Skin of body (tissue), 3 donors: ENCODE measurements at places on chromosomes 3 and 15.

GRCh38 chr3:79368403-79368802 lies 399.4 kb downstream of the ROBO1 start:
- DNase-seq = no peak

- no peak for DNase-seq
Observed at GRCh38 chr3:64023861-64024223, 548 bp upstream of the PSMD6 start.

GRCh38 chr3:191372122-191372521 lies 41.8 kb upstream of the UTS2B start:
- DNase-seq = no peak

DNA sequence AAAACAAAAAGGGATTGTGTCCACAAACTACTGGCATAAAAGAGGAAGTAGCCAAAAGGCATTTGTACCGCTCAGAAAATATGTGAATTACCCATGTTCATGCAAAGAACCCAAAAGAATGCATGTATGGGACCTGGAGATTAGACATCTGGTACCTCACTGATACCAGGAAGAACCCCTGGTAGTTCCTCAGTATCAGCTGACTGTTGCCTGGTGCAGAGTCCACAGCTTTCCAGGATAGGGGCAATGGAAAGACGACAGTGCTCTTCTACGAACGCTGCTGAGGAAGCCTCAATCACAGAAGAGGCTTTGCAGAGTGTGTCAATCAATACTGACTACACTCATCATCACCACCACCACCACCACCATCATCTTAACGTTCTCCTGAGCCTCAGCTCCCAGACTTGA lies 63.3 kb downstream of the ATP8B4 start:
- no peak for DNase-seq

DNA sequence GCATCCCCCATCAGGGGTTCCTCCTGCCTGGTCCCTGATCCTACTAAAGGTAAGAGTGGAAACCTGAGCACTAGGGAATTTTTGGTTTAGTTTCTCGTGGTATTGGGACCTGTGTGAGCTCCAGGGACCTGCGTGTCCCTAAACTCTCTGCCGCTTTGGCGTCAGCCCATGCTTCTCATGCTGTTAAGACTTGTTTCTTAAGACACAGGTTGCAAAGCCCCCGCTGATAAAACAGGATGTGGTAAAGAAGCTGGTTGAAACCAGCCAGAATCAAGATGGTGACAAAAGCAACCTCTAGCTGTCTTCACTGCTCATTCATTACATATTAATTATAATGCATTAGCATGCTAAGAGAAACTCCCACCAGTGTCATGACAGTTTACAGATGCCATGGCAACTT lies 64.6 kb downstream of the LYZL4 start:
- no peak for DNase-seq

DNA sequence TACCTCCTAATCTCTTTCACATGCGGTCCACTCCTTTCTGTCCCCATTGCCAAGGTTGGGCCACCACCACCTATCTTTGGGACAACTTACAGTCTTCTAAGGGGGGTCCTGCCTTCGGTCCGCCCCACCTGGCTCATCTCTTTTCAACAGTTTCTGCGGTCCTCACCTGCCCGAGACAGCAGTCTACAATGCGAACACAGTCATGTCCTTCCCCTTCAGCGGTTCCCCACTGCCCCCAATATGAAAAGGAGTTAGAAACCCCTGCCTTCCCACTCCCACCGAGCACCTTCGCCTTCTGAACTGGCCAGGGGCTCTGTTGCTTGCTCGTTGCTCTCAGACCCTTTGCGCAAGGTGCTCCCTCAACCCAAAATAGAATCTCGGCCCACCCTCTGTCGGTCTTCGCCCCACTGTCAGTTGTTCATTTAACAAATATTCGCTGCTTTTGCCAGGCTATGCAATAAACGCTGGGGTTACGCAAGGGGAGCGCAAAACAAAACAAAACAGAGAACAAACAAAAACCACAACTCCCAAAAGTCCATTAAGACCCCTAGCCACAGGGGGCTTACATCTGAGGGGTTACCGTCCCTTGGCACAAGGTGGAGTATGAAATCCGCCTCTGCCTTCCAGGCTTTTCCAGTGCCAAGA lies 611 bp upstream of the FANCI start:
- peak; percentile 67 for DNase-seq

- peak; percentile 30 for DNase-seq
Observed at GRCh38 chr15:69526081-69527061, 73.8 kb downstream of the RPLP1 start.

GRCh38 chr15:75928680-75929608 lies 25.3 kb downstream of the FBXO22 start:
- no peak for DNase-seq

DNA sequence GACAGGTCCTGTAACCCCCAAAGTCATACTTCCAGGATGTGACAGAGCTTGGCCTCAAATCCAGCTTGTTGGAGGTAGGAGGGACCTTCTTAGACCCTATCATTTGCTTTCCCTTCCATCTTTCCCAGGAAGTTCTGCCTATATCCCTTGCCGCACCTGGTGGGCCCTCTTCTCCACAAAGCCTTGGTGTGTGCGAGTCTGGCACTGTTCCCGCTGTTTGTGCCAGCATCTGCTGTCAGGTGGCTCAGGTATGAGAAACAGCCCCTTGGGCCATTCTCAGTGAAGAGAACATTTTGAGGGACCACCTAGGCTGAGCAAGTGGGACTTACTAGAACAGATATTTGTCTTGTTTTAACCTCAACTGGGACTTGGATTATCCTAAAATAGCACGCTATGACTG lies 1.3 kb downstream of the IL17RE start:
- DNase-seq = no peak

DNA sequence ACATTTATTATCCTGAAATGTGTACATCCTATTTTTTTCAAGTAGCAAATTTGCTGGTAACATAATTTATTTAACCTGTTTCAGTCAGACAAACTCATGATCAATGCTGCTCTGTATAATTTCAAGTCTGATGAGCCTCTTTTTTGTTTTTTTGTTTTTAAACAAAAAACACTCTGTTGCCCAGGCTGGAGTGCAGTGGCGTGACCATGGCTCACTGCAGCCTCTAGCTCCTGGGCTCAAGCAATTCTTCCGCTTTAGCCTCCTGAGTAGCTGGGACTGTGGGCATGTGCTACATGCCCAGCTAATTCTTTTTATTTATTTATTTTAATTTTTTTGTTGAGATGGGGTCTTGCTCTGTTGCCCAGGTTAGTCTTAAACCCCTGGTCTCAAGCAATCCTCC lies 40.1 kb upstream of the CAPN3 start:
- DNase-seq = no peak

DNA sequence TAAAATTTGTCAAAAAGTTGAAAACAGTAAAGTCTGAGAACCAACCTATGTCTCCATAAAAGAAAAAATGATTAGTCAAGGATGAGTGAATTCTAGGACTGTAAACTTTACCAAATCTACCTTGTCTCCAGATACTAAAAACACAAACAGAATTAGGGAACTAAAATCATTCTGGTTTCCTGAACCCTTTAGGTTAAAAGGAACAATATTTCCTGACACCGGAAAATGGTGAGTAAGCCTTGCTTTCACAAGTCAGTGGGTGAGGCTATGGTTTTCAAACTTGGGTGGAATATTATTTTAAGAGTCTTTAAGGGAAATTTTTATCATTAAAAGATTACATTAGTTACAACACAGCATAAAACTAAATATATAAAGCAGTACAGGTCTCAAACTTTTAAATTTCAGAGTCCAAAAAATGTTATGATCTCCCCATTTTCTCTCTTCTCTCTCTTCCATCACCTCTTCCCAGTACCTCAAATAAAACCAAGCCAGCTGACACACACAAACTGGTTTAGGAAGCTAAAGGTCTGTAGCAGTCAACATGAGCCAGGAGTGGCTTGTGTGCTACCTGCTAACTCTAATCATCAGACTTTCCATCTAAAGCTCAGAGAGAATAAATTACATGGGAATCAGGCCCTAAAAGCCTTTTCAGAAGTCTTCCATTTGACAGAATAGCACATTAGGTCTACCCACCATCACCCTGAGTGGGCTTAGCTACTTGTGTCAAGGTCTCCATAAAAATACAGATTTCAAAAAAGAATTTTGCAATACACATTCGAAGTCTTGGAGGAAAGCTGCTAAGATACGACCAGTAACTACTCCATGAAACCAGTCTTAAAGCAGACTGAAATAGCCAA lies 2.2 kb downstream of the SLC12A6 start:
- no peak for DNase-seq

DNA sequence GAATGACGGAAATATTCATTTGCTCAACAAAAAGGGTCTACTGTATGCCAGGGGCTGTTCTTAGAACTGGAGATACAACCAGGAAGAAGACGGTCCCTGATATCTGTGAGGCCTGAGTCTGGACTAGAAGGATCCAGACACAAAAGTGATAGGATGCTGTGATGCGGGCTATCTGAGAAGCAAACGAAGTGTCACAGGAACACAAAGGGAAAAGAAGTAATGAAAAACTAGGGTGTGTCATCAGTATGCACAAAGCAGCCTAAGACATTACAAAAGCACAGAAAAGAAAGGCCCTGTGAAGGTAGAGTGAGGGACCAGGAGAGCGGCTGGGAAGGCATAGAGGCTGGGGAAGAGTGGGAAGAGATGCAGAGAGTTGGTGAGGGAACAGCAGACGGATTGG lies 63.3 kb upstream of the C3orf80 start:
- DNase-seq = no peak

DNA sequence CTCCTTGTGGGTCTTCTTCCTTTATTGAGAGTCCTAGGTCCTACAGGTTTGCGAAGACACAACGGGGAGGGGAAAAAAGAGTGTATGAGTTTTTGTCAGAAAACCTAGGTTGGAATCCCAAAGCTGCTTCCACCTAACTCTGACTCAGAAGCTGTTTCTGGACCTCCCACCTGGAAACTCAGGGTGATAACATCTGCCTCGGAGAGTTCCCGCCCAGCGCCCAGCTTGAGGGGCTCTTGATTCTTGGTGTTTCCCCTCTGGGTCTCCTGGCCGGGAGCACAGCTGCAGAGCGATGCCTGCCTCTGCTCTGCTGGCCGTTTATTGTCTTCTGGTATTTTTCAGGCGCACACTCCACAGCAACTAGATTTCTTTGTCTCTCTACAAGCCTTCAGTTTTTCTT lies 52.9 kb upstream of the MYZAP start:
- no peak for DNase-seq

DNA sequence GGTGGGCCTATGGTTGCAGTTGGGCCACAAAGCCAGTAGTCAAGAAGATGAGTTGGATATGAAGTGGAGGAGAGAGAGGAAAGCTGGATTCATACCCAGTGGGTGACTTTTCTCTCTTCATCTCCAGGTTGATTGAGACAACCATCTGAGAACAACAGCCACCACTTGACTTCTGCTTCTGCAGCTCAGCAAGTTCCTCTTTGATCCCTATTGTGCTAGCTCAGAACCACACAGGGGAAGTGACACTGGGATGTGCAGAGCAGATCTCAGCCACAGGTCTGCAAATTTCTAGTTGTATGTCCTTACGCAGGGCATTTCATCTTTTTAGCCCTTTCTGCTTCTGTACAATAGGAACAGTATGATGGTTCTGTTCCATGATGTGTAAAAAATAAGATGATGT lies 459.2 kb upstream of the ARRDC4 start:
- no peak for DNase-seq

DNA sequence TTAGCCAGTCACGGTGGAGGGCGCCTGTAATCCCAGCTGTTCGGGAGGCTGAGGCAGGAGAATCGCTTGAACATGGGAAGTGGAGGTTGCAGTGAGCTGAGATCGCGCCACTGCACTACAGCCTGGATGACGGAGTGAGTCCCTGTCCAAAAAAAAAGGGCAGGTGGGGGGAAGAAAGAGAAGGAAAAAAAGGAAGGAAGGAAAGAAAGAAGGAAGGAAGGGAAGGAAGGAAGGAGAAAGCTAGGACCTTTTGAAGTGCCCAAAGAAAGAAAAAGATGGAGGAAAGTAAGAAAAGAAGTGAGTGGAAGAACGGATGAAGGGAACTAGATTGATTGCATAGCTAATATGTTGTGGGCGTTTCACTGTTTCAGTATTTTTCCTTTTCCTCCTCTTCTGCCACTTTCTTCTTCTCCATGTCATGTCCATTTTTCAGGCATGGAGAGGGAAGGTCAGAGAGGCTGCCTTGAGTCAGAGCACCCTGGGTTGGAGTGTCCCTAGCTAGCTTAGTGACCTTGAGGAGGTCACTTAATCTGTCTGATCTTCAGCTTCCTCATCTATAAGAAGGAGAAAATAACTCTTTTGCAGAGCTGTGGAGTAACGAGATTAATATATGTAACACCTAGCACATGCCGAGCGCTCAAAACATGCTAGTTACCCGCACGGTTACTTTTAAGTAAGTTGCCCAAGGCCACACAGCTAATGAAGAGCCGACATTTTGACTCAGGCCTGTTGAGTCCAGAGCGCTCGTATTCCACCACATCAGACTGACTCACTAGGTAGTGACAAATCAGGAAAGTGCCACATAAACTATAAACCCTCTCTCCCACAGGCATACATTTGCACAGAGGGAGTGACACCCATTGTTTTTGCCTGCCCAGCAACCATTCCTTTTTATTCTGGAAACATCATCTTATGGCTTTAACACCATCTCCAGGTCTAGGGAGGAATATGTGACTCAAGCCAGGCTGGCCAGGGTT lies 42.2 kb downstream of the BHLHE40 start:
- no peak for DNase-seq

DNA sequence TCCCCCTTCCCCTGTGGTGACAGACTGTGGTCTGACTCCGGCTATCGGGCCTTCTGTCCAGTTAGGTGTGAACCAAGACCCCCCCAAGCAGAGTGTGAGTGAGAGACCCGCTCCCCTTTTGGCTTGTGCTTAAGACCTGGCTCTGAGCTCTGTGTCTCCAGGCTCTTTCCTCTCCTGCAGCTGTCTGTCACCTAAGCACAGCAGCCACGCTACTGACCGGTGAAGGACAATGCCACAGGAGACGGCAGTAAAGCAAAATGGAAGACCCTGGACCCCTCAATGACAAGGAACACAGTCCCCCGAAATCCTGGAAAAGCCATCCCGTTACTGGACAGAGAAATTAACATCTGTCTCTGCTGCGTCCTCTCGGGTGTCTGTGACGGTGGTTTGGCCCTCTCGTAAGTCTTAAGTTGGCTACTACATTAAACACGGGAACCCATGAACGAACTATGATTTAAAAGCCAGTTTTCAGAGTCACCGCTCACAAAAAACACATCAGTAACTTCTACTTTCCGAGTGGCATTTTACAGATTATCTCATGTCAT lies 53.7 kb downstream of the CHSY1 start:
- DNase-seq = no peak

- DNase-seq = no peak
Observed at GRCh38 chr3:171245796-171246765, 214.1 kb downstream of the TNIK start.

DNA sequence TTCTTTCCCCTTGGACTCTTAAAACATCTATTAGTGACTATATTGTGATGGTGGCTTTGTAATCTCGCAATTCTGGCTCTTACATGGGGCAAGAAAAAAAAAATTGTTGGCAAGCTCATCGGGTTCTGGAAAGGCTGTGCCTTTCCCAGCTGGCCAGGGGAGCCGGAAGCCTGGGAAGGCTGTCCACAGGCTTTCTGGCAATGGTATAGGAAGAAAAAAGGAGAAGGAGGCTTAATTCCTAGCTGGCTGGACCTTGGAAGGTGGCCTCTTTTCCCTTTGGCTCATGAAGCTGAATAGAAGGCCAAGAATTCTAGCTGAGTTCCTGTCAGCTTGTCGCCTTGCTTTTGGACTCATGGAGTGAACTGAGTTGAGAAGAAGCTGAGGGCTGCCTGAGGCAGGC lies 243.5 kb upstream of the SEMA6D start:
- DNase-seq = peak; percentile 68
